ENCODE measurements at places on chromosomes 1 and 21.

GRCh38 chr1:222656391-222657155 lies 38.7 kb downstream of the MIA3 start:
- DNase-seq = no peak

- peak; percentile 63 for DNase-seq
Observed at GRCh38 chr1:219385787-219386427, 212.2 kb downstream of the LYPLAL1 start.

DNA sequence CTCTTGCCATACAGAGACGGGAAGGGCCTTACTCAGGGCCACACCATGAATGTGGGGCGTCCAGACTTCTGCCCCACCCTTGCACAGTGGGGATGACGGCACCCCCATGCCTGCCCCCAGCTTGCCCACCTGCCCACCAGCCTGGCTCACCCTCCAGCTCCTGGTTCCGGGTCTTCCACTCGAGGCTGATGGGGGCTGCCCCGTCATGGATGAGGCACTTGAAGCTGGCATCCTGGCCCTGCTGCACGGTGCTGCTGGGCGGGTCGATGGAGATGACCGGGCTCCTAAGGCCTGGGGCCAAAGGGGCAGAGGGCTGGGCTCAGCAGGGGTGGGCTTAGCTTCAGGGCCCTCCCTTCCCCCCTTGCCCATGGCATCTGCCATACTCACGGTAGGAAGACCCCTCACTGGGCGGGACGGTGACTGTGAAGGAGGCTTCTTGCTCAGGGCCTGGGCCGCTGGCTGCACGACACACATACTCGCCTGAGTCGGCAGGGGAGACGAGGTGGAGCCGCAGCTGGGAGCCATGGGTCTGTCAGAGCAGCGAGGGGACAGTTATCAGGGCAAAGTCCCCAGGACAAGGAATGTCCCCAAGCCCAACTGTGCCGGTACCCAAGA lies 29.9 kb downstream of the LDLRAD2 start:
- DNase-seq = no peak

DNA sequence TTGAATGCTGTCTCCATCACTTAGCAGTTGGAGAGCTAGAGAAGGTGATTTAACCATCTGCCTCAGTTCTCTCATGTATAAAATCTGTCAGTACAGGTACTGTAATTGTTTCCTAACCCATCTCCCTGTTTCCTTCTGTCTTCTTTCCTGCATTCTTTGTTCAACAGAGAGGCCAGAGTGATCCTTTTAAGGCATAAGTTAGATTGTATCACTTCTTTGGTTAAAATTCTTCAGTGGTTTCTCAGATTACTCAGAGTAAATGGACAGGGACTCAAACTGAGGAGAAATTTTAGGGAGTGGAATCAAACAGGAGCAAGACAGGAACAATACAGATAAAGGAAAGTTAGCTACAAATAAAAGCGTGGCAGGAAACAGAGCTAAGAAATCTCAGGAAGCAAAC lies 45.2 kb upstream of the SSX2IP start:
- no peak for DNase-seq

DNA sequence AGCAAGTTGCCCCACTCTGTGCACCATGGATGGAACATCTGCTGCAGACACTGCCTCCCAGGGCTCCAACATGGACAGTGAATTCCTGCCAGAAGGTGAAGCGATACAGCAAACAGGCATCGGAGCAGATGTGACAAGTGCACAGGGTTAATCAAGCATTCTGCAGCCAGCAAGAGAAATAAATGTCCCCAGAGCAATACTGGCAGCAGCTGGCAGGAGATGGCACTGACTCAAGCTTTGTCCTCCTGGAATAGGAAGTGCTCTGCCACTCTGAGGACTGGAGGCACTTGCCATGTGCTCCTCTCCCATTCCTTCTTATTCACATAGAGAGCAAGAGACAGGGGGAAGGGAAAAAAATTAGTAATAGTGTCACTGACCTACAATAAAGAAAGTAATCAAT lies 402.7 kb upstream of the DAB1 start:
- no peak for DNase-seq

GRCh38 chr1:5901150-5901549 lies 91.1 kb downstream of the NPHP4 start:
- no peak for DNase-seq

- no peak for DNase-seq
Observed at GRCh38 chr1:99173282-99173681, 91.0 kb upstream of the PLPPR4 start.

- DNase-seq = no peak
Observed at GRCh38 chr1:109901141-109901523, 9.5 kb upstream of the CSF1 start.

DNA sequence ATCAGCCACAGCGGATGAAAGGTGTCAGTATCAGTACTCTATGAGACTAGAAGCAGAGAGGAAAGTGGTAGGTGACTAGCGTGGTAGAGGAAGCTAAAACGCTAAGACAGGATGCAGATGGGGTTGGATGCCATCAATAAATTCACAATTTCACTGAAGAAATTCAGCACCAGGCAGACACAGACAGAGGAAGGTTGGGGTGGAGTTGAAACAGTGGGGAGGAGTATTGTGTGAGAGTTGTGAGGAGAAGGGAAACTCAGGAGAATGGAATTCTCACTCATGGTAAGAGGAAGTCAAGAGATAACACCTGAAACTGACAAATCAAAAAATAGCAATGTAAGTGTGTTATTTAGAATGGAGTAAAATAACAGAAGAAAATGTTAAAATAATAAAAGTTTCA lies 208.5 kb upstream of the DAB1 start:
- DNase-seq = no peak

DNA sequence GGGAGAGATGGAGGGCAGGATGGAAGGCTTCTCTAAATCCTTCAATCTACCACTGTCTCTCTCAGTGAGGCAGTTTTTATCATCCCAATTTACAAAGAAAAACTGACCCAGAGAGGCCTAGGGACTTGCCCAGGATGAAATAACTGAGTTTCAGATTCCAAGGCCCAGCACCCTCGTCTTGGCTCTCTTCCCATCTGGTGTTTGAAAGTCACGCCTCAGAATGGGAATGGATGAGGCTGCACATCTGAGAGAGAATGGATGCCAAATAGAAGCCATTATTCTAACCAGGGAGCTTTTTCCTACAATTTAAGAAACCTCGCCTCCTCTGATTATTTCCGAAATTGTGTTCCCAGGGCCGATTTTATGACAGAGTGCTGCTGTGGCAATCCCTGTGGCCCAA lies 10.6 kb upstream of the KCNN3 start:
- no peak for DNase-seq

DNA sequence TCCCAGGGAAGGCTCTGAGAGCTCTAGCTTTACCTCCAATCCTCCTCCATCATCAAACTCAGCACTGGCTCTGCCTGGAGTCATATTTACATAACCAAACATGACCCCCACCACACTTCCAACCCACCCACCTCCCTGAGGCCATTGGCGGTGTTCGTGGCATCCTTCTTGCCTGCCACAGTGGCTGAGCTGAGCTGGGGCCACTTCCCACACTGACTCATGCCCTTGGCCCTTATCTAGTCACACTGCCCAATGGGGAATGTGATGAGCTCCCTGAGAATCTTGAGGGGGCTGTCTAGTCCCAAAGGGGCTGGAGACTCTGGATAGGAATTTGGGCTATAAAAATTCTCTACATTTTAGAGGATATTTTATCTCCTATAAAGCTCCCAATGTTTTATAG lies 230.9 kb upstream of the IRF2BP2 start:
- no peak for DNase-seq

DNA sequence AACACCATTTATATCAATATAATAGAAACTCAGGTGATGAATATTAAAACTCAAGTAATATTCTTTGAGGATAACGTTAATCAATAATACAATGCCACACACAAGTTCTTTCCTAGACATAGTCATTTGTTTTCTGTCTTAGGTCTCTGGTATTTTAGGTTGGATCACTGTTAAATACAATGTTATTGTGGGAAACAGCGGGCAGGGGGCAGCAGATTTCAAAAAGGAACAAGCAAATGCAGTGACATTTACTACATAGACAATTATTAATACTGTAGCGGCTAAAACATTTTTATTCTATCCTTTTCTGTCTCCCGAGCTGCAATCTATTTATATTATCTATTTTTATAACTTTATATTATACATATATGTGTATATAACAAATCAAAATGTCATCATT lies 186.4 kb upstream of the ZNHIT6 start:
- DNase-seq = peak; percentile 42

- DNase-seq = no peak
Observed at GRCh38 chr1:239253032-239253431, 133.3 kb upstream of the CHRM3 start.

DNA sequence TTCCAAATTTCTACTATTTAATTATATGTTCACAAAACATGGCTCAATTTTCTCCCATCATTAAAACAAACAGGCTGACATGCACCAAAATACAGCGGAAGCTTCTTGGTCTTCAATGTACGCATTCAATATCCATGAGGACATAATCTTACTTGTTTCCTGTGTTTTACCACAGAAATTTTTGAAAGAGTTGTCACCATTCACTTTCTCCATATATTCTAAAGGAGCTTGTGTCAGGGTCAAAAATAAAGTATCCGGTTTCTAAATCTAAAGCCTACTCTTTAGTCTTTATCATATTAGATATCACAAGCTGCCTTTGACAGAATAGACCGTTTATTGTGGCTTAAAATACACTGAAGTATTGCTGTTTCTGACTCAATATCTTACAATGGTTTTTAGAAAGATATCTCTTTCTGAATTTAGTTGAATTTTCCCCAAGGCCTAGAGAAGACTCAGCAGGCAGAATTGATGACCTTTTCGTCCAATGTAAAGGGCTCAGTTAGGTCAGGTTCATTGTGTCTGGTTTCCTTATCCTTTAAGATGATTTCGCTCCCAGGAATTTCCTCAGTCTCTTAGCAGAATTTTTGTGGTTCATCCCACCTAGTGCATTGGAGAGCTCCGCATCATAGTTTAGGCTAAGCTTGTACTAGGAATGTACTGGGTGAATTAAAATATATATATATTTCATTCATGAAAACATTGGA lies 717.2 kb downstream of the NCAM2 start:
- DNase-seq = no peak

DNA sequence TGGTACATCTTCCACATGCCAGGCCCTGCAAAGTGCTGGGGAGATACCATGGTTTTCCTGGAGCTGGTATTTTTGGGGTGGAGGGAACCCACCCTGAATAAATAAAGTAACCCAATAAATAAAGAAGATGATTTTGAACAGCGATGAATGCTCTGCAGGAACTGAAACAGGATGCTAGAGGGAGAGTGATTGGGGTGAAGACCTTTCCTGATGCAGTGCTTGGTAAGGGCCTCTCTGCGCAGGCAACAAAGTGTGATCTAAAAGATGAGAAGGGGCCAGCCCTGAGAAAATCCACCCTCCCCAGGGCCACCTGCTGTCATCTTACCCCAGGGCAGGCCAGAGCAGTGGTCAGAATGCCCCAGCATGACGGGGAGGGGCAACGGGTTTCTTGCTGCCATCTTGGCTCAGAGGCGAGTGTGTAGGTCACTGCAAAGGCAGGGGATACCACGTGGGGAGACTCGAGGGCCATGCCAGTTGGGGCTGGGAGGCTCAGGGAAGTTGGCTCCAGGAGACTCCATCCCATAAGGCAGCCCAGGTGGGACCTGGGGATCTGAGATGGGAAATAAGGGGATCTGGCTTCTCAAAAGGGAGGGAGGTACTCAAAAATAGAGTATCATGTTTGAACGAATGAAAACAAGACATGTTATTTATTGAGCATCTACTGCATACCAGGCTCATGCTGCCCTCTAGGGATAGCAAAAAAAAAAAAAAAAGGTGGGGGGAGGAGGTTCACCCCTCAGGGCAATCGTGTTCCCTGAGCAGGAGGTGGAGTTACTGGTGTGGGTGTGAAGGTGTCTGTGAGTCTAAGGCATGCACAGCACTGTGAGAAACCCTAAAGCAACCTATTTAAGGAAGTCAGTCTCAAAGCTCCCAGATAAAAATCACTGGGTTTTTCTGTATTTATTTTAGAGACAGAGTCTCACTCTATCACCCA lies 2.8 kb downstream of the SRARP start:
- DNase-seq = peak; percentile 7
